ENCODE measurements at places on chromosomes 3 and 15. TPM values are rescaled to one million over a fixed set of nuclear protein-coding genes. Genes with fewer than 3 reads are reported as not detected.
A peak's percentile ranks its signal among the peaks of the same experiment; 100 is the strongest.

The EHHADH gene
- 5.1 TPM for total RNA-seq

The NTRK3 gene
- total RNA-seq: 5.4 TPM

The LARP6 gene
- 22.4 TPM for total RNA-seq

DNA sequence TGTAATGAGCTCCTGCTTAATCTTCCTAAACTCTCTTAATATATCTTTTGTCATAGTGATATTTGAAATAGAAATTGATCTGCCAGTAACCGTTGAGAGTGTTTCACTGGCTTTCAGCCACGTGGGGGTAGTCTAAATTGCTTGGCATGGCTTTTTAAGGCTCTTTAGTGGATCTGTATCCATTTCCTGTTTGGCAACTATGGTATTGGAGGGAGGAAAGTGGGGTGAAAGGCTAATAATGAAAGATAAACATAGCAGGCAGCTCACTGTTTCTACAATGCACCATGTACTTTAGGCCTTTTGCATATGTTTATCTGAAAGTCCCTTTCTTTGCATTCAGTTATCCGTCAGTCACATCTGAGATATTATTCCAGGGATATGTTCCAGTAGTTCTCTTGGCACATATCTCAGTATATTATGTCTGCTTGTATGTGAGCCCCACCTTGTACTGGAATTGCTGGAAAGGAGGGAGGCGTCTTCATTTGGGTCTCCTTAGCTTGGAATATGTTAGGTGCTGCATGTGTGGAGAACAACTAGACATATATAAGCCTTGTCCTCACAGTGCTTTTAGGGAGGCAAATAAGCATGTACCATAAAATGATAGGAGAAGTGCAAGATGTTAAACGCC, 10.8 kb downstream of the TOPAZ1 start:
- DNase-seq: peak; percentile 11

- no peak for DNase-seq
These were observed 7.6 kb downstream of the SMAD3 start for GRCh38 chr15:67072958-67073357.

- DNase-seq: no peak
These were observed 402.4 kb downstream of the MAGI1 start for GRCh38 chr3:65636326-65636725.

- no peak for DNase-seq
These were observed 192.4 kb upstream of the RORA start for GRCh38 chr15:61421470-61421869.

DNA sequence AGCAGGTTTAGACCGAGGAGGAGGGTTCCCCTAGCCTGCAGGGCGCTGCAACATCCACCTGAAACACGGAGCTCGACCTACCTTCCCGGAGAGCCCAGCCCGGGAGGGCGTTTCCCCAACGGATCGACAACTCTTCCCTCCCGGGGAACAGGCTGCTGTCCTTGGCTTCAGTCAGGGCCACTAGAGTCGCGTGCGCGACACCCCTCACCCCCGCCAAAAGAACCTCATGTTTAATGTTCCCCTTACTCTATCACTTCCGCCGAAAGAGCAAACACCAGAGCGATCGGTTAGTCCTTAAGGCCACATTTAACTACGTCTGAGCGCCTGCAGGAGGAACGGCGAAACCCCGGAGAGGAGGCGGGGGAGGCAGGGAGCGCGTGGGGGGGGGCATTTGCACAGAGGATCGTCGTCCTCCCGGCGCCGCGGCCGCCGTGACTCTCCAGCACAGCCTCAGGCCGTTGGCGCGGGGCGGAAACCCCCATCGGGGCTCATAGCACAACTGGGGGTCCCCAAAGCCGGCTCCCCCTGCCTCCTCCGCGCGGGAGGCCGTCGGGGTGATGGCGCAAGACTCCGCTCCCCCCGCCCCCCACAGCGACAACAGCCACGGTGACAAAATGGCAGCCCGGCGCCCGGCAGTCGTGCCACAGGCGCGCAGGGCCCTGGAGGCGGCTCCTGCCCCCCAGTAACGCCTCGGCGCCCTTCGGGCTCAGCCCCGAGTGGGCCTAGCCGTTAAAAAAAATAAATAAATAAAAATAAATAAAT, 3.2 kb downstream of the ANP32A start:
- DNase-seq: peak; percentile 66

DNA sequence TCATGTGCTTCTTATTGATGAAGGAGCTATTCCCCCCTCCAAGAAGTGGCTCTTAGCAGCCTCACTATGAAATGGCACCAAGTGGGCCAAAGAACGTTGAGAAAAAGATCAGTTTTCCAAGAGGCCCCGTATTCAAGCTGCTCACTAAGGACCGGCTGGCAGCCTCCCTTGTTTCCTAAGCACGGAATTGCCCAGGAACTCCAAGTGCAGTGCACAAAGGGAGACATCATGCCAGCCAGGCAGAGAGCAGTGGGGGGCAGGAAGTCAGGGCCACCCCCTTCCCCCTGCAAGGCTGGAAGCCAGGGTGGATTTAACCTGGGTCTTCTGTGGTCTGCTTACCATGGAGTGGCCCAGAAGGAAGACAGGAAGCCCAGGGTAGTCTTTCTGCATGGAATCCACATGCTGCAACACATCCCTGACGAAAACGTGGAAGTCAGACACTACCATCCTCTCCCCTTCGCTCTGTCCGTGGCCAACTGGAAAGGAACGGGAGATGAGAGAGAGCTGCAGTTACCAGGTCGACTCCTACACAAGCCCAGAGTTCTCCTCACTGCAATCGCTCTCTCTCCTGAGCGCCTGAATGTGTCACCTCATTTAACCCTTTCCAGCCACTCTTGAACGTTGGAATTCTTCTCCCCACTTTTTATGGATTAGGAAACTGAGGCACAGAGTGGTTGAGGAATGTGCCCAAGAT, 49.5 kb downstream of the ABTB1 start:
- DNase-seq: peak; percentile 33

DNA sequence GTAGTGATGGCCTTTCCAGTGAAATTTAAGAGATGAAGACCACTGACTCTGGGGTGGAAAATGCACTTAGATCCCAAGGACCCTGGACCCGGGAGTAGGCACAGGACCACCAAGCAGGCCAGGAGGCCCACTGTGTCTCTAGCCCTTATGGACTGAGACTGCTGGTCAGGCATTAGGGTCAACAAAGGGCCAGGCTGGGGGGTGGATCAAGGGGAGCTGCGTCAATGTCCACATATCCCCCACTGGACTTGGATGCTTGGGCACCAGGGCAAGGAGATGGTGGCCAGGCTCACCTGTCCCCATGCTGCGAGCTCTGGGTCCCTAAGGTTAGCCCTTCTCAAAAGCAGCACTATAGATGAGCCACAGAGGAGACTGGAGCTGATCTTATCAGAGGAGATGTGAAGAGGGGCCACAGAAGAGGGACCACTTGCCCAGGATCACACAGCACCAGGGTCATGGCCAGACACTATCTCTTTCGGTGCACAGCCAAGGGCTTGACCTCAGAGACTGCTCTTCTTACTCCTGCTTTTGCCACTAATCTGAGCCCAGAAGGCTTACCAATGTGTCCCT, 14.7 kb downstream of the RAB6B start:
- no peak for DNase-seq

- peak; percentile 71 for DNase-seq
These were observed 7.6 kb upstream of the TMEM44 start for GRCh38 chr3:194640829-194641228.

- DNase-seq: no peak
These were observed 25.5 kb downstream of the TBC1D2B start for GRCh38 chr15:78052001-78052401.

DNA sequence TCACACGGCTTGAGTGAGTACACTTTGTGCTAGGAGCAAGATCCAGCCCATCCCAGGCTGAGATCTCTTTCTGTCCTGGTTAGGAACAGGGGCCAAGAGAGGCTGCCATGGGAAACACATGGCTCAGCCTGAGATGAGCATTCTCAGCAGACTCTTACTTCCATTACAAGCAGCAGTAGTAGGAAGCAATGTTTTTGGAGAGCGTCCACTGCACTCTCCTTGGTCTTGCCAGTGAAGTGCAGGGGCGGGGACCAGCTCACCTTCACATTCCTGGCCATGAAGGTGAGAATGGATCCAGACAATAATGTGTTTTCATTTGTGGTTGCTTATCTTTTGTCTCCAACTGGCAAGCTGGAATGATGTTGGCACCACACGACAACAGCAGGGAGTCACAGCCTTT, 24.7 kb downstream of the ZNF80 start:
- no peak for DNase-seq

GRCh38 chr3:151838574-151839312, 24.8 kb downstream of the AADAC start:
- DNase-seq: peak; percentile 91

DNA sequence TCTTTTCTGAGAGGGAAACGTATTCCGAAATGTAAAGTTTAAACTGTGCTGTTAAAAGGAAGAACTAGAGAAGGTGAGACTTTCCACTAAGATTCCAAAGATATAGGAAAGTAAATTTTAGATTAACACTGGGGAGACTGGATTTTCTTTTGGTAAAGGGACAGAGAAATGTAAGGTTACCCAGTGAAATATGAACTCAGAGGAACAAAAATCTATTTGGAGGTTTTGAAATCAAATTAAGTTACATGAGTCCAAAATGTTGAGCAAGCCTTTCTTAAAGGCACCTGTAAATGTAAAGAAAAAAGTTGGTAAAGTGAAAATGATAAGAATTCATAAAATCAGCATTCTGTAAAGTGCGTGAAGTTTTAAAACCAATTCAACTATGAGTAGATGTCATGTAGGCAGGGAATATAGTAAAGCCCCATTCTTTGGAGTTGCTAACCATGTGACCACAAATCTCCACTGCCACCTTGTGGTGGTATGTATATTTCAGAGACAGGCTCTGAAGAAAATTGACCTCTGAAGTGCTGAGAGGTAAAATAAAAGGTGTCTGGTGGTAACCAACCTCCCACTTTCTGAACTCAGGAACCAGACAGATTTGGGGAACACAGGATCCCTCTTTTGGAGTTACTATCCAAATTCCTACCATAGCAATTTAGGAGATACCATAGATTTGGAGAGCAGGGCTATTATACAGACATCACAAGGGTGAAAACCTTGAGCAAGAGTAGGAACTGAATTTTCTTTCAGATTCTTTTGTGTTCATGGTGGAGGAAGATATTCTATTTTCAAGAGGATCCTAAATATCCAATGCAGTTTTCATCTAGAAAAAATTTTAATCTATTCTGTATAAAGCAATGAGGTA, 215.3 kb downstream of the ROBO2 start:
- peak; percentile 87 for DNase-seq

- no peak for DNase-seq
These were observed 4.4 kb upstream of the IQSEC1 start for GRCh38 chr3:13077431-13078162.

GRCh38 chr3:158713094-158713499, 19.2 kb downstream of the RARRES1 start:
- no peak for DNase-seq
